Testis (tissue), 5 donors: ENCODE measurements at places on chromosomes 7 and 10. TPM values are rescaled to one million over a fixed set of nuclear protein-coding genes. Genes with fewer than 3 reads are reported as not detected.

The DNAH11 gene
- 4.9 TPM for polyA plus RNA-seq

The ABCB1 gene
- 6.5 TPM for polyA plus RNA-seq

The HEPACAM2 gene
- 4.6 TPM for polyA plus RNA-seq

The NEUROG3 gene
- not detected for polyA plus RNA-seq

The RNF148 gene
- 37.6 TPM for polyA plus RNA-seq

The OR2A1 gene
- 0.20 TPM for polyA plus RNA-seq

The MYOZ1 gene
- 10.5 TPM for polyA plus RNA-seq

- no peaks in the 10 kb centered on the region for H3K27me3 ChIP-seq
- no peak for DNase-seq
- H3K4me3 ChIP-seq = no peak overlapping the region
- no peaks in the 10 kb centered on the region for H3K36me3 ChIP-seq
- H3K27ac ChIP-seq = no peak overlapping the region
These were observed 50.6 kb downstream of the PTPRN2 start for GRCh38 chr7:158536871-158537515.

GRCh38 chr7:91945476-91945875, 4.8 kb downstream of the AKAP9 start:
- no peak for DNase-seq
- H3K4me1 ChIP-seq = no peaks in the 10 kb centered on the region
- no peak overlapping the region for H3K4me3 ChIP-seq
- H3K27me3 ChIP-seq = no peaks in the 10 kb centered on the region

DNA sequence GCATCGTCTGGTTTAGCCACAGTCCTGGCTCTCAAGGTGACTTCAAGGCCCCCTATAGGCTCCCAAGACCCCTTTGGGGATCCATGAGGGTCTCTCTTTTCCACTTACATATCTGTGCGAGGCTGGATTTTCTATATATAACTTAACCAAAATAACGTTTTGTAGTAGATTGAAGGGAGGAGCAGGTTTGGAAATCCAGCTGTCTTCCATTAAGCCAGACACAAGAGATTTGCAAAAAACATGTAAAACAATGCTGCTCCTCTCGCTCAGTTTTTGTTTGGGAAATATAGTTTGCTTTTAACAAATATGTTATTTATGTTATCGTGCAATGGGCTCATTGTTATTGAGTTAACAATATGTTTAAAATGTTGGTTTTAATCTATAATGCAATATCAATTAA, 811.2 kb downstream of the TYW1 start:
- no peaks in the 10 kb centered on the region for H3K4me1 ChIP-seq
- no peaks in the 10 kb centered on the region for H3K27me3 ChIP-seq
- no peak overlapping the region for H3K27ac ChIP-seq
- H3K4me3 ChIP-seq = no peak overlapping the region
- no peak for DNase-seq
- H3K36me3 ChIP-seq = no peaks in the 10 kb centered on the region

DNA sequence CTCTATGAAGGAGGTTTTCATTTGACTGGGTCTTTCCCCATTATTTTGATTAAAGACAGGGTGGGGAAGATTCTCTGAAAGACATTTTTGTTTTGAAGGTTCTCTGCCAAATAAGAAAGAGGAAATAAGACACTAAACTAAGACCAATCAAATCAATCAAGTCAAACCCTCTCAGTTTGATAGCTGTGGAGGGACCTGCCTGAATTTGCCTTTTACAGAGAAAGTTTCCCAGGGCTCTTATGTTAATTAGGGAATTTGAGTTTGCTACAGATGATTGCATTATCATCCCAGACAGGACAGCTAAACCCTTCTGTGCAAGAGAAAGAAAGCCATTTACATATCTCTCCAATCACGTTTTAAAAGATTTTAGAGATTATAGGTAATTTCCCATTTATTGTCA, 80.0 kb downstream of the CSTF2T start:
- no peak overlapping the region for H3K27ac ChIP-seq
- no peak overlapping the region for H3K4me3 ChIP-seq
- H3K36me3 ChIP-seq = no peaks in the 10 kb centered on the region
- no peaks in the 10 kb centered on the region for H3K4me1 ChIP-seq
- no peaks in the 10 kb centered on the region for H3K27me3 ChIP-seq

DNA sequence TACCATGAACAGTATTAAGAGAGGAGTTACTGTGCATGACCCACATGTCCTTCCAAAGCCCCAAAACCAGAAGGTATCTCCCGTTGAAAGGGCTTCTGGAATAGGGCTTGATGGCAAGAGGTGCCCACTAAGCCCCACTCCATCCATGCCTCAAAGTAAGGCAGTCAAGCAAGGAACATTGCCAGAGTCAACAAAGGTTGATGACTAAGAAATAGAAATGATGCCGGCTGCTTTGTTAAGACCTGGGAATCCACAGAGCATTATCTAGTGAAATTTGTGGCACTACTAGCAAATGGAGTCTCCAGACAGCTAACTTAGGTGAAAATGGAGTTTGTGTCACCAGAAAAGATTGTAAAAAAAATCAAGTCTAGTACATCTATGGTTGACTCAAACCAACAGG, 6.2 kb downstream of the SFR1 start:
- no peak overlapping the region for H3K4me3 ChIP-seq
- H3K36me3 ChIP-seq = no peaks in the 10 kb centered on the region
- H3K27me3 ChIP-seq = no peaks in the 10 kb centered on the region
- no peak overlapping the region for H3K27ac ChIP-seq
- DNase-seq = no peak

DNA sequence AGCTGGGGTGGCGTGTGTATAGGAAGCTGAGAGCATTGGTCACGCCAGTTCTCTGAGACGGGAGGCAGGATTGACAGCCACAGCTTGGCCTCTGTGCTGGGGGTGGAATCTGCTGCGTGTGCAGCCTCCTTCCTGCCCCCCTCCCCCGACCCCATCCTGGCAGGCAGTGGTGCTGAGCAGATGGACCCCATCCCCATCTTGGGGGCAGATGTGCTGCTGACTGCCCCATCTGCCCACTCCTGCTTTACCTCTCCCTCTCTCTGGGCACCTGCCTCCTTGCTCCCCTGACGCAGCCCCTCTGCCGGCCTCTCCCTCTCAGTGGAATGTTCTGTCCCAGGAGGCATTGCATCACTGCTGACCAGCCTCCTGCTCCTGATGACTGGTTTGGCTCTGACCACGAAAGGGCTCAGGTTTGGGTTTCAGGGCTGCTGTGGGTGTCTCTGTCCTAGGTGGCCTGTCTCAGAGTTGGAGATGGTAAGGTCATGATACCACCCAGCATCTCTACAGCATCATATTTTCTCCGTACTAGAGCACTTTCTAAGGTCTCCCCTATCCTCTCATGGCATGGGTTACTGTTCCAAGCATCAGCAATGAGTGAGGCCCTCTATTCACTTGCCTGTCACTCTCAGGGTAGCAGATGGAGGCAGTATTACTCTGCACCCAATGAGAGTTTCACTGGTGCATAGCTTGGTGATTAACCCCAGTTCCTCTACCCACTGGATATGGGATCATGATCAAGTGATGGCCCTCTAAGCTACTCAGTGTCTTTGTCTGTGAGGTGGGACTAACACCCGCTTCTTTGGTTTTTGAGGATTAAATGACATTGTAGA, 81.9 kb downstream of the RBM20 start:
- no peak overlapping the region for H3K27ac ChIP-seq
- H3K27me3 ChIP-seq = no peaks in the 10 kb centered on the region
- H3K4me3 ChIP-seq = no peak overlapping the region
- H3K4me1 ChIP-seq = no peaks in the 10 kb centered on the region
- no peak for DNase-seq

DNA sequence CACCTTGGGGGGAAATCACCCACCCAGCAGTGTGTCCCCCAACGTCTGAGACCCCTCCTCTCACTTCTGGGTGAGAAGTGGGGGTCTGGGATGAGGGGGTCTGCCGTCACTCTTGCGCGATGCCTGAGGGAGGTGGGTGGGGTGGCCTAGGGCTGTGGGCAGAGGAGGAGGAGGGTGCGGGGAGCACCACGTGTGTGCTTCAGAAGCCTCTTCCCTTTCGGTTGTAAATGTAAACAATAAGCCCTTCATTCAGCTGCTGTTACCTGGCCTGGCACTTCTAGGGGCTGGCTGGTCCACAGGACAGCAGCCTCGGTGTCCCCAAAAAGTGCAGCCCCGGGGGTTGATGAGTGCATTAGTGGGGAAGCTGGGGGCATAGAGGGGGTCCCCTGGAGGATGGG, 1.3 kb downstream of the CLIP2 start:
- H3K4me3 ChIP-seq = no peak overlapping the region
- peaks cover 25% of the 10 kb centered on the region for H3K4me1 ChIP-seq
- H3K27me3 ChIP-seq = no peaks in the 10 kb centered on the region
- DNase-seq = no peak
- no peaks in the 10 kb centered on the region for H3K36me3 ChIP-seq
- H3K27ac ChIP-seq = no peak overlapping the region

DNA sequence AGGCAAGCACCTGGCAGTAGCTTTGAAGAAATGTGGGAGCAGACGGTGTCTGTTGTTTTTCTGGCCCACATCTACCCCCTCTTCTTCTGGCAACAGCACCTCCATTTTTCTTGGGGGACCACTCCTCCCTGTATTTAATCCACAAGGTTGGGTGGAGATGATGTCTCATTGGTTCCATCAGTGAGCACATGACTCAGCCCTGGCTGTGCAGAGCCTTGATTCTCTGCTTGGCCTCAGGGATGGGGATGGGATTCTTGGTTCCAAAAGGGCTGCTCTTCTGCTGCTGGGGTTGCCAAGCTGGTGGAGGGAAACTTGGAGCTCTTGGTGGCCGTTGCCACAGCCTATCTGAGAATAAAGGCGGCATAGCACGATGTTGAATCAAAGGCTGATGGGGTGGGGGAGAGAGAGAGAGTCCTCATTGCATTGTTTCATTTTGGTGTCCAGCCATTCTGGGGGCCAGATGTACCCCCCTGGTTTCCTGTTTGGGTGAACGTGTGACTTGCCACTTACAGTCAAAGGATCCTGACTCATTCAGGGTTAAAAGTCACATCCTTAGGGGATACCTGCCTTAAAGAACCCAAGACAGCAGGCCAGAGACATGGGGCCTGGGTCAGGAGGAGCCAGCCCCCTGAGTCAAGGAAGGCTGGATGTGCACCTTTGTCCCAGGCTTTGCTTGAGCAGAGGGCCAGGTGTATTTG, 25.9 kb downstream of the GRK5 start:
- H3K4me1 ChIP-seq = no peaks in the 10 kb centered on the region
- no peaks in the 10 kb centered on the region for H3K36me3 ChIP-seq
- no peak overlapping the region for H3K27ac ChIP-seq
- no peaks in the 10 kb centered on the region for H3K27me3 ChIP-seq
- no peak overlapping the region for H3K4me3 ChIP-seq

DNA sequence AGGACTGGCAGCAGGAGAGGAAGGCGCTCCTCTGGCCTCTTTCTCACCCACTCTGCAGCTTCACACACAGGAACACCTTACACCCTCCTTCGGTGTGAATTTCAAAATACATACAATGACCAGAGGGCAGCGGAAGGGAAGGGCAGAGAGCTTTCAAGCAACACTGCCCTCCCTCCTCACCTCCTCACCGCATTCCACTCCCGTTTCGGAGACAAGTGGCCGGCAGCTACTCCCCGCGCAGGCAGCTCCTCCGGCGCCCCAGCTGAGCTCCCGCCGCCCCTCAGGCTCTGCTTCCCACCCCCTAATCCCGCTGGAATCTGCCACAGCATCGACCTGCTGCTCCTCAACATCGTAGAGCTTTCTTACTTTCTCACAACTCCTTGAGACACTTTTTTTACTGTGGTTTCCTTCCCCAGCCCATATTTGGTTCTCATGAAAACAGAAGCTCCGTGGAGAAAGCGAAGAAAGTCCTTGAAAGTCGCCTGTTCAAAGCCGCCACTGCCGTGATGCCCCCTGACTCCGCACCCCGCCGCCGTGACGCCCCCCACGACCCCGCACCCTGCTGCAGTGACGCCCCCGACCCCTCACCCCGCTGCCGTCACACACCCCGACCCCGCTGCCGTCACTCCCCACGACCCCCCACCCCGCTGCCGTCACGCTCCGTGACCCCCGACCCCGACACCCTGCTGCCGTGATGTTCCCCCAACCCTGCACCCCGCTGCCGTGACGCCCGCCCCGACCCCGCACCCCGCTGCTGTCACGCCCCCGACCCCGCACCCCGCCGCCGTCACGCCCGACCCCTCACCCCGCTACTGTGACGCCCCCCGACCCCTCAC, 14.6 kb upstream of the GPER1 start:
- DNase-seq = no peak
- no peaks in the 10 kb centered on the region for H3K27me3 ChIP-seq
- H3K4me1 ChIP-seq = peaks cover 13% of the 10 kb centered on the region
- no peak overlapping the region for H3K27ac ChIP-seq
- H3K4me3 ChIP-seq = no peak overlapping the region

DNA sequence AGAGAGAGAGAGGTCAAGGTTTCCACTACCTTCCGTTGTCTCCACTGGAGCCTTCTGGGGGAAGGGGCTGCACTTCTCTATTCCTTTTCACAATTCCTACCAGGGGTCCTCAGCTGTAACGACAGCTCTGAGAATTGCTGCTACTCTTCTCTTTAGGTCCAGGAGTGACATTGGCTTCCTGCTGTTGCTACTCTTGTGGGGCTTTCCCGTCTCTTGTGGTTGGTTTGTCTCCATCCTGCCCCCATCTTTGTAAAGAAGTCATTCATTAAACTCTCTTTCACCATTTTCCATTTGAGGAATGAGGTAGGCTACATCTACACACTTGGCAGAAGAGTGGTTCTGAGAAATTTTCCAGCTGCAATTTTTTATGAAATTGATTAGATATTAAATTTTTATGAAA, 238.8 kb upstream of the LYZL1 start:
- H3K4me1 ChIP-seq = no peaks in the 10 kb centered on the region
- no peaks in the 10 kb centered on the region for H3K27me3 ChIP-seq

GRCh38 chr7:120421151-120421651, 148.2 kb downstream of the KCND2 start:
- no peak overlapping the region for H3K4me3 ChIP-seq
- no peaks in the 10 kb centered on the region for H3K36me3 ChIP-seq
- H3K27ac ChIP-seq = no peak overlapping the region

DNA sequence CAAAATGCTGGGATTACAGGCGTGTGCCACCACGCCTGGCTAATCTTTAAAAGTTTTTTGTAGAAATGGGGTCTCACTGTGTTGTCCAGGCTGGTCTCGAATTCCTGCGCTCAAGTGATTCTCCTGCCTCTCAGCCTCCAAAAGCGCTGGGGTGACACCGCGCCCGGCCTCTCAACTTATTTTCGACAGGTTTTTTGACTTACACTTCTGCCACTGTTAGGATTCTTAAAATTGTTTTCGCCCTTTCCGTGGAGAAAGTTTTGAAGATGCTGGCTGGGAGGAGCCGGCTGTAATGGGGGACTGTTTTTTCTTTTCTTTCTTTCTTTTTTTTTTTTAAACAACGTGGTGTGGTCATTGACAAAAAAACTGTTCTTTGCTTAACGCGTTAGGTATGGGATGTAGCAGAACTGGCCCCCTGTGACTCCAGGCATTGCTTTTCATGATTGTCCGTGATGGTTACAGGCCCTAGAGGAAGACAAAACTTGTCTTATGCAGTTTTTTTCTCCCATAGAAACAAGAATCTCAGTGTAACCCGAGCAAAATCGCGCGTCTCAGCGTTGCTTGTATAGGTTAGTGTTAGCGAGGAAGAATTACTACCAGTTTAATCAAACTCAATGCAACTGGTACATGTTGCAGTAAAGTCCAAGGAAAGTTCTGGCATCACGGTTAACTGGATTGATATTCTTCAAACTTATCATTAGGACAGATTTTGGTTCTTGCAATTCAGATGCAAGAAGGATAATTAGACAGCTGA, 72.2 kb downstream of the DAGLB start:
- H3K4me1 ChIP-seq = peaks cover 11% of the 10 kb centered on the region
- peak overlapping the region; percentile 96 for H3K27ac ChIP-seq
- peak overlapping the region; percentile 88 for H3K4me3 ChIP-seq
